ENCODE measurements at places on chromosomes 1 and 21.

DNA sequence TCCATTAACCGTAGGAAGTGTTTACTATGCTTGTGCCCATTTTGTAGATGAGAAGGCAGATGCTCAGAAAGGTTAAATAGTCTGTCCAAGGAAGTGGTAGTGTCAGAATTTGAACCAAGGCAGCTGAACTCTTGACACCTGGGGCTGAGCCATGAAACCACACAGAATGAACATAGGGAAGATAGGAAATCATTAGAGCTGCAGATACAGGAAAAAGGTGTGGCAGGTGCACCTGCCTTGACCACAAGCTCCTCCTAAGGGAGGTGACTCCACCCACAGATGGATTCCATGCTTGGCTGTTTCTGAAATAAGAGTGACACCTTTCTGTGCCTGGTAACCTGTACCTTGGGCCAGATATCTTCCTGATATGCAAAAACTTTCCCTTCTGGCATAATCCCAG, 69.9 kb upstream of the IGSF21 start:
- DNase-seq = no peak

DNA sequence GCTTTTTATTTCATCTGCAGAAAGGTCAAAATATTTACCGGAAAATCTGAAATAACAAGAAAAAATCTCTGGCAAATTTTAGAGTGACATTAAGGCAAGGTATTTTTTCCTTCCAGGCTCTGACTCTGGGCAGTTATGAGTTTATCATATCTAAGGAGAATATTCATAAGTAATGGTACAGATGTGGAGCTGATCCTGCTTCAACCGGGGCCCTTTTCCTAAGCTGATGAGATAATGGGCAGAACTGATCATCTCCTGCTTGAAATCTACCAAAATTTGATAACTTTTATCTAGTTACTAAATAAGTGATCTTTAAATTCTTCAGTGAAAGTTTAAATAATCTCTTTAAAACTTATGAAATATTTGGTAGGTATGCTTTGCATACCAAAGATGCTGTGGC, 211.6 kb downstream of the COL11A1 start:
- no peak for DNase-seq

DNA sequence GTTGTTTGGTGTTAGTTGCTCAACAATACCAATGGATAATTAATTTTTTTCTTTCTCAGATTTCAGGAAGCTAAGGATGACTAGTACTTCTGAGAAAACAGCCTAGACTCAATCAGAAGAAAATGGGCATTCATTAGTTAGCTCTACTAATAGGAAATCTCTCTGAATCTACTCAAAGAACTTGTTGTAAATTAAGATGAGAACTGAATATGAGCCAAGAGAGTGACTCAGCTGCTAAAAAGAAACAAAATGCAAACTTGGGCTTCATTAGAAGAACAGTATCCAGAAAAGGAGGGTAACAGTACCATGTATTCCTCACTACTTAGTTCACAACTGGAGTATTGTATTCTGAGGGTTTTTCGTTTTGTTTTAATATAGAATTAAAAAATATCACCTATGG, 12.5 kb downstream of the FOXJ3 start:
- DNase-seq = no peak

- DNase-seq = no peak
These were observed 21.9 kb downstream of the TMCC2 start for GRCh38 chr1:205249651-205250050.

- DNase-seq = no peak
These were observed 6.8 kb upstream of the PPP1R15B start for GRCh38 chr1:204418174-204419063.

GRCh38 chr1:96510911-96511310, 210.7 kb upstream of the PTBP2 start:
- DNase-seq = peak; percentile 44

DNA sequence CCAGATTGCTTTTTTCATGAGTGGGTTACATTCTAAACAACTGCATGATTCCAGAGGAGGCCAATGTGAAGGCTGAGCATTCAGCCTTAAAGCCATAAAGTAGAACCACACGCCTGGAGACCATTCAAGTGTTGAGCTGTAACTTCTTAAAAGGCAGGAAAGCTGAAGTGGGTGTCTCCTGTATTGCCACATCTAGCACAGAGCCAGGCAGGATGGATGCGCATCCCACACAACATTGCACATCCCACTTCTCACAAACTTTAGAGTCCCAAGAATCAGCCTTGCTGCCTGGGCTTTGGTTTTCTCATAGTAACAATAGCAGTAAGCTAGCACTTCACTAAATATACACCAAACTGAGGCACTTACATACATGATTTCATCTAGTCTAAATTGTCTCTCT, 151.7 kb downstream of the DAB1 start:
- DNase-seq = no peak

DNA sequence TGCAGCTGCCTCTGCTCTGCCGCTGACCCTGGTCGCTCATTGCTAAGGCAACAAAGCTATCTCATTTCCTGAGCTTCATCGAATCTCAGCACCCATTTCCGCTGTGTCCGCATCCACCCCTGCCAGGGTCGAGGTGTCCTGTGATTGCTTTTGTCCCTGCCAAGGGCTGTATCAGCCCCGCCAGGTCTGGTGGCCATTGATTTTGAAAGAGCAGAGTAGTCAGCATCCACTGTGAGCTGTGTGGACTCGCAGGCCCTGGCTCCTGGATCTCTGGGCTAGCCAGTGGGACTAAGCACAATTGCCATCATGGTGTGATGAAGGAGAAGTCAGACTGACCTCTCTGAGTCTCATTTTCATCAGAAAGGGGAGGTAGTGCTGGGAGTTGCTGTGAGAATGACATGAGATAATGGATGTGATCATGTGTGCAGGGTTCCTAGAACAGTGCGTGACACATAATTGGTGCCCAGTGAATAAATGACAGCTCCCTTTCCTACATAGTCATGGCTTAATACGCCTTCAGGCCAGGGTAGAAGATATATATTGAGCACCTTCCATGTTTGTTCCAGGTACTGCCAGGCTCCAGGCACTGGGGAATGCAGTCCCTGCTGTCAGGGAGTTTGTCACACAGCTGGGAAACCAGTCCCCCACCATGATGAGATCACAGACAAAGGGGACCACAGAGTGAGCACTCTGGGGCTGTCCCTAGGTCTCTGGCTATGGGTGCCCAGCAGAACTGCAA, 32.1 kb downstream of the NAV1 start:
- no peak for DNase-seq

DNA sequence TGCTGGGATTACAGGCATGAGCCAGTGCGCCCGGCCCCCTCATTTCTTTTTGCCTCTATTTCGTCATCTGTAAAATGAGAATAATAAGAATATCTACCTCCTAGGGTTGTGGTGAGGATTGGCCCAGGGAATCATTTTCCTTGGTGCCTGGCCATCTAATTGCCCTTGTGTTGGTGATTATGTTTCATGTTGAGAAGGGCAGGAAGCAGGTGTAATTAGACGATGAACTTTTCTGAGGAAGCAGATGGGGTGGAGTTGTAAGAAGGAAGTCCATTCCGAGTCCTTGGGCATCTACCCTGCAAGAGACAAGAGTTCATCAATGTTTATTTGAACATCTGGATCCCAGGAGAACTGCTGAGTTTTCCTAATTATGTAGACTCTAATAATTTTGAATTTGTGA, 38.7 kb upstream of the NEK2 start:
- DNase-seq = no peak

DNA sequence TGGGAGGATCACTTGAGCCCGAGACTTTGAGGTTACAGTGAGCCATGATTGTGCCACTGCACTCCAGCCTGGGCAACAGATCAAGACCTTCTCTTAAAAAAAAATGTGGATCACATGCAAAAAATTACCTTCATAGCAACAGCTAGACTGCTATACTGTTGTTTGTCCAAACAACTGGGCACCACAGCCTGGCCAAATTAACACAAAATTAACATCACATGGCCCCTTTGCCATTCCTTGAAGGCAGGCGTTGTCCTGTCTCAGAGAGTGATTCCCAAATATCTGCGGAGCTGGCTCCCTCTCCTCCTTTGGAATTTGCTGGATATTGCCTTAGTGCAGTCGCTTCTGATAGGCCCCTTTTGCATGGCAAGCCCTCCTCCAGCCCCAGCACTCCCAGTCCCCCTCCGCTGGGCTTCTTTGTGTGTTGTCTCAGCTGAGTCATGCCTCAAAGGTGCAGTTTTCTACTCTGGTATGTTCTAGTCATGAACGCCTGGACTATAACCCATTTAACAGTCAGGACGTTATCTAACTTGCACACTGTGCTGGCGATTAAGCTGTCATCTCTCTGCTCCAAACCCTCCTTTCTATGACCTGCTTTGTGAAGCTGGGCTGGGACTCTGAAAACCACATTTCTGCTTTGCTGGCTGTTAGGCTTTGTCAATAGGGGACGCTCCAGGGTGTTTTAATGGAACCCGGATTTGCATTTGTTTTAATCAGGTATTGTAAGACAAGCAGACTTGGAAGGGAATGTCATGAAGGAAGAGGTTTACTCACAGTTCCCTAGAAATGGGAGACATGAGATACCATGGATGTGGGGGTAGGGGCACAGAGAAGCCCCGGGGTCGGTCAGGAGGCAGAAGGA, 20.1 kb upstream of the HPCAL4 start:
- no peak for DNase-seq
